ENCODE measurements at places on chromosomes 7 and 10. TPM values are rescaled to one million over a fixed set of nuclear protein-coding genes. Genes with fewer than 3 reads are reported as not detected.

Gene TMEM196
- not detected for polyA plus RNA-seq

Gene CPA5
- not detected for polyA plus RNA-seq

Gene CFAP70
- 3.8 TPM for polyA plus RNA-seq

Gene HIPK2
- polyA plus RNA-seq, result 7.3 TPM

Gene CCDC136
- 4.4 TPM for polyA plus RNA-seq

Gene ZNRF2
- 8.6 TPM for polyA plus RNA-seq

Gene MYL10
- not detected for polyA plus RNA-seq

Gene KLF6
- polyA plus RNA-seq, result 45.4 TPM

Gene ACBD7
- 0.55 TPM for polyA plus RNA-seq

Gene FANK1
- 5.3 TPM for polyA plus RNA-seq

Gene SFTPD
- 0.16 TPM for polyA plus RNA-seq

Gene GPR15LG
- polyA plus RNA-seq, result not detected

Gene TCAF2
- 2.4 TPM for polyA plus RNA-seq

Gene ABCB1
- 9.2 TPM for polyA plus RNA-seq

Gene TRIL
- polyA plus RNA-seq, result 3.2 TPM

Measured in ovary (tissue), 10 donors.